ENCODE measurements at places on chromosomes 7 and 10.

DNA sequence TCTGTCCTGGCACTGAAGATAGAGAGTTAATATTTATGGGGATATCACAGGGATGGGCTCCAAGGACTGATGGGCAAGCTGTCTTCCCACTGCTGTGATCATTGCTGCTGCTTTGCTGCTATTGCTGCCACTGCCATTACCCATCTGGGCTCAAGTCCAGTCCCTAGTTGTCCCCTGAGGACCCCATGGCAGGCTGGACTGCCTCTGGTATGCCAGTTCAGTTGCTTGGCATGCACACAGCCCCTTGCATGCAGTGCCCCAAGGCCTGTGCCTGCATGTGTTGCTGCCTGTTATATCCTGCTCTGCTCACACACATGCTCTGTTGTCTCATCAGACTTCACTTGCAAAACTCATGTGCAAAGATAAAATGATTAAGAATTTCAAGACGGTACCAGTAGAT is 109.5 kb downstream of the ADRA2A start:
- no peak for DNase-seq

DNA sequence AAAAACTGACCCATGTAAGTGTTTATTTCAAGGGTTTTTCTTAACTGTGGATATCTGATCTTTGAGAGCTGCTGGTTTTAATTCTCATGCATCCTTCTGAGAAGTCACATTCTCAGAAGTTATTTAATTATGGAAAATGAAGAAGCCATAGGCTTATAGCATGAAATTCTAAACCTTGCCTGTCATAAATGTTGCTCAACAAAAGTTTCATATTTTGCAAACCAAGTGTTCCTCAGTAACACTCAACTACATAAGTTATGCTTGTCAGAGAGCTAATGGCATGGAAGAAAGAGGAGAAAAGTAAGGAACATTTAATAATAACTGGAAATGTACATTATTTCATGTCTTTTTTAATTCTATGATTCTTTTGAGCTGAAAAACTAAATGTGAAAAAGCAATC is 78.6 kb upstream of the MPP7 start:
- no peak for DNase-seq

GRCh38 chr7:134948246-134948645 is 38.1 kb upstream of the AGBL3 start:
- DNase-seq: no peak

GRCh38 chr10:116992183-116992582 is 12.8 kb downstream of the SHTN1 start:
- no peak for DNase-seq

- no peak for DNase-seq
These were observed 101.7 kb upstream of the KLF6 start for GRCh38 chr10:3886641-3887251.

- DNase-seq: no peak
These were observed 6.5 kb upstream of the ERLIN1 start for GRCh38 chr10:100192350-100192749.

GRCh38 chr7:111190804-111191203 is 99.9 kb downstream of the LRRN3 start:
- DNase-seq: no peak
